ENCODE measurements at places on chromosomes 13 and 19.

DNA sequence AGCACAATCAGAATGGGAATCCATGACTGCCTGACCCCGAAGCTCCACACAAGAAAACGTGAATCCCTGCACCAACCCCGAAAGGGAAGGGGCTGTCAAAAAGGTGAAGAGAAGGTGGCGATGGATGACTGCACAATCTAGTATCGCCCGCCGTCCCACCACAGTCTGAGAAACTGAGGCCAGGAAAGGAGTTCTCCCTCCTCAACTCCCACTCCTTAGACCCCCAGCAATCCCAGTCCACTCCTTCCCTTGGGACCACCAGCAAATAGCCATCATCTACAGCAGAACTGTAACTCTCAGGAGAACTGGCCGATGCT is 451 bp downstream of the NOSIP start:
- DNase-seq: no peak

DNA sequence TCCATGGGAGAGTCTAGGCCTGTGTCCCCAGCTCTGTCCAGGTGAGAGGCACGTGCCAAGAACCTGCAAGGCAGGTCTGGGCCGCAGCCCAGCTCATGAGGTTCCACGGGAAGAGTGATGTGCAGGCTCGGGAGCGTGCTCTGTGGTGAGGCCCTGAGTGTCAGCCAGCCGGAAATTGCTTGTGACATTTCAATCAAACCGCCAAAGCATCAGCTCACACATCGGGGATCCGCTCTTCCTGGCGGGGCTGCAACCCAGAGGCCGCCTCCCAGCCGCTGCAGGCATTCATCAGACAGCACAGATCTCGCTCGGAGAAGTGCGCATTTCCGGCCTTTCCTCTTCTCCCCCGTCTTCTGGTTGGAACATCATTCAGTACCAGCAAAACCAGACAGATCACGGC is 109.3 kb downstream of the KDM4B start:
- no peak for DNase-seq

- no peak for DNase-seq
Measured at GRCh38 chr19:34841780-34842179, 68.8 kb upstream of the ZNF599 start.

GRCh38 chr19:29448046-29448445 is 77.7 kb upstream of the VSTM2B start:
- no peak for DNase-seq

- DNase-seq: no peak
Measured at GRCh38 chr19:44808463-44809371, at the start of gene BCAM. TSS of gene BCAM (plus strand) at chr19:44809103. CDS start at chr19:44809125, 22 bp downstream.

- DNase-seq: no peak
Measured at GRCh38 chr13:22227895-22228294, 557.0 kb downstream of the FGF9 start.

GRCh38 chr19:42185277-42185676 is 32.2 kb downstream of the DEDD2 start:
- no peak for DNase-seq

DNA sequence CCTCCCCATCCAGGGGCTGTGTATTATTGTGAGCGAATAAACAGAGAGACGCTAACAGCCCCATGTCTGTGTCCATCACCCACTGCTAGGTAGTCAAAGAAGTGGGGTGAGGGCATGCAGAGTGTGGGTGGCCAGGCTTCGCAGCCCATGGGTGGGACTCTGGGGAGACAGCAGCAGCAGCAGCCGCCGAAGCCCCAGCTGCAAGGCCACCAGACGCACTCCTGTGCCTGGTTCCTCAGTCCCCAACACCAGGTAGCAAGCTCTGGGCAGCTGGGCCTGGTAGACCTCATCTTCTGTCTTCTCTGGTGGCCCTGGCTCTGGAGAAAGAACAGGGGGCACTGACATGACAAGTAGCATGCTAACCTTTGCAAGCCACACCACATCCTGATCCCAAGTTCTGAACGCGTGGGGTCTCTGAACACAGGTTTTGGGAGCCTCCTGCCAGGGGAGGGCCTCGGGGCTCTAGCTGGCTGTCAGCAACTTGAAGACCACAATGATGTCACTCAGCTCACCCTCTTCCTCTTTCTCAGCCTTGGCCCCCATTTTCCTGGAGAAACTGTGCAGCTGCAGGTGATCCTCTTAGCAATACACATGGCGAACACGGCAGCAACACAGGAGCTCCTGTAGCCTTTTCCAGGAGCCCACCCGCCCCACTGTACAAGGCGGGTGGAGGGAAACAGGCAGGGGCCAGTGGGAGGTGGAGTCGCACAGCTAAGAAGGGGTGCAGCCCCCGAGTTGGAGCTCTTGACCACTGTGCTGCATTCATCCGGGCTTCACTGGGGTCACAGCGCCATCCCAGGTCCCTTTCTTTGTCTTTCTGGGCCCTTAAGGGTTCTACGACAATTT is 5.8 kb downstream of the FUZ start:
- no peak for DNase-seq

GRCh38 chr13:102286326-102286725 is 115.5 kb downstream of the FGF14 start:
- no peak for DNase-seq

DNA sequence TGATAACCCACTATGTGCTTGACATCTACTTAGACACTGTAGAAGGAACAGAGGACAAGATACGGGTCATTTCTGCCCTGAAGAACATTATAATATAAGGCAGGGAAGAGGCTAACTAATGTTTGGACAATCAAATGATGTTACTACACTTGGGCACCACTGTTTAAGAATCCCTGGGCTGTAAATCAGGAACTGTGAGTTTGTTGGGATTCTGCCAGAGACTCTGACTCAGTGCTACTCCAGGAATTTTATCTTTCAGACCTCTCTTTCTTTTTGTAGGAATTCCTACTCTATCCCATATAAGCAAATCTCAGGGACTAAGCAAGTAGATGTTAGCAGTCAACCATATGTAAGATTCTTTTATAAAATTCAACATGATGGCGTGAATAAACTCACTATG is 3.1 kb upstream of the ZNF471 start:
- no peak for DNase-seq

DNA sequence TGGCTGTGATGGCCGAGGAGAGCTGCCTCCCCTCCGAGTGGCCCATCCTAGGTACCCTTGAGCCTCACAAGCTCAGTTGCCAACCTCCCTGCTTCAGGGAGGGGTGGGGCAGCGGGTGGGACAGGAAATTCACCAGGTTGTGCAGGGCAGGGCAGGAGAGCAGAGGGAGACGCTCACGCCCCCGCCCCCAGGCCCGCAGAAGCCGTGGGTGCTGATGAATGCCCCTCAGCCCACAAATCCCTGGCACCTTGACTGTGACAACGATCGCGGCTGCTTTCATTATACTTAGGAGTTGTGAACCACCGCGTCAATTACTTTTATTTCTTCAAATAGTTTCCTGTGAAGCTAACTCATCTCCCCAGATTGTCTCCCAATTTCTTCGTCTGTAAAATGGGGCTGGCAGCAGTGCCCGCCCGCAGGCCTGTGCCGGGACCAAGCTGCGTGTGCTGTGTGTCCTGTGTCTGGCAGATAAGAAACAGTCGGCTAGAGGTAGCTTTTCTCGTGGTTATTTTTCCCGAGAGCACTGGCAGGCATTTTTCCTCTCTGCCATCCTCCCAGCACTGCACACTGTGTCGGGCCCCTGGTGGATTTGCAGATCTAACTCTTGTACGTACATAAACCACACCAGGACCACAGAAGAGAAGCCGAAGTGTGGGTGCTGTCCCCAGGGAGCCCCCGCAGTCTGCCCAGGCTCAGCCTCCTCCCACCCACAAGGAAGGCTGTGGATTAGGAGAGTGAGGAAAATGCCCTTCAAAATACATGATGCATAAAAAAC is 7.9 kb upstream of the RASA3 start:
- DNase-seq: no peak

GRCh38 chr13:114125589-114125988 is 6.8 kb downstream of the RASA3 start:
- no peak for DNase-seq

DNA sequence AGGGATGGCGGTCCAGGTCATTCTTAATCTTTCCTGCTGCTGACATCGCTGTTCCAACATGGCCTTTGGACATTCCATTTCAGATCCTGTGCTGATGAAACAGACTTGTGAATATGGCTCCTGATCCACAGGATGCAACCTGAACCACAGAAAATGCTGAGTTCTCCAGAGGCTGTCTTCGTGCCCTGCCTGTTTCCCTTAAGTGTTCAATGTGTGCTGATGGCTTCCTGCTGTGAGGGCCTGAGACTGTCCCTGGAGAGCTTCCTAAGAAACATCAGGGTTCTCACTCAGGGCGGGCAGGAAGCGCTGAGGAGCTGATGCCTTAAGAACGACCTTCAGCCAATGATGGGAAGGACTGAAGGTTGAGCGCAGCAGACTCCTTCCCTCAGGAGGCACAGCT is 909.4 kb downstream of the UQCRFS1 start:
- no peak for DNase-seq

DNA sequence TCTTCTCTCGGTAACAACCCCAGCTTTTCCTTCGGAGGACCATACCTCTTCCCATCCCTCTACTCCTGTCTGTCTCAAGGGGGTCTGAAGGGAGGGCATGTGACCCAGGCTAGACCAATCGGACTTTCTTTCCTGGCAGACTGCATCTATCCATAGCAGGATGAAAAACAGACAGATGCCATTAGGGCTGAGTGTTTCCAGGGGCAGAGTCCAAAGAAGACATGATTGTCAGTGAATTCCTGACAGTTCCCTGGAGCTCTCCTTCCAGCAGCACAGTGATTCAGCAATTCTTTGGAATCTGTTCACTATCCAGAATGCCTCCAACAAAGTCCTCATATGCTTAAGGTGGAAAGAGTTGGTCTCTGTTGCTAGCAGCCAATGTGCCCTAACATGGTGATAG is 189.8 kb downstream of the KCTD12 start:
- no peak for DNase-seq

- no peak for DNase-seq
Measured at GRCh38 chr13:29458419-29458818, 137.1 kb downstream of the SLC7A1 start.

- no peak for DNase-seq
Measured at GRCh38 chr13:64782466-64782865, 2447.7 kb downstream of the PCDH9 start.

- no peak for DNase-seq
Measured at GRCh38 chr19:49818649-49819370, 721 bp downstream of the MED25 start.

GRCh38 chr19:38840583-38840968 is 9.0 kb upstream of the ECH1 start:
- no peak for DNase-seq

GRCh38 chr13:106423530-106423929 is 111.9 kb downstream of the EFNB2 start:
- no peak for DNase-seq

DNA sequence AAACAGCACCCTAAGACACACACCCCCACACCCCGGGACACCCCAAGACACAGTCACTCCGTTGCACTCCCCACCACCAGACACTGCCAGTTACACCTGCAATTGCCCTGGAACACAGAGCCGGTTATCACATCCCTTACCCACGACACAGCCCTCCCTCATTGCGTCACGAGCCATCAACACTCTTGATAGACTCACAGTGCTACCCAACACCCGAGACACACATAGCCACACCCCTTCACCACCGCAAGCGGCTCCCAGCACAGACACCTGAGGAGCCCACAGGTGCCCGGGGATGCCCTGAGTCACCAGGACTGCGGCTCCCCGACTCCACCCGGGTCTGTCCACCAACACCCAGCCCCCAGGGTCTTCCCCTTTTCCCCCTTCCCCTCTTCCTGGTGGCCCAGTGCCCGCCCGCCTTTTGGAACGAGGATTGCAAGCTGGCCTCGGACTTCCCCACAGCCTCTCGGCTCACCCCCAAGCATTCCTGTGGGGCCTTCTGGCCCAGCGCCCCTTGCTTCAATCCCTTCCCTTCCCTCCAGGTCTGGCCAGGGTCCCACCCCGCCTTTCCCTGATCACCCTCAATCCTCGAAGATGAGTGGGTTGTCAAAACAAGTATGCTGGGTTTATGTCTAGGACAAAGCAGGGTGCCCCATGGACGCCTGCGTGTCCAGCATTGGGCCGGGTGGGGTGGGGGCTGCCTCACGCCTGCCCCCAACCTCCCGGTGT is 1.7 kb upstream of the PTGER1 start:
- no peak for DNase-seq

DNA sequence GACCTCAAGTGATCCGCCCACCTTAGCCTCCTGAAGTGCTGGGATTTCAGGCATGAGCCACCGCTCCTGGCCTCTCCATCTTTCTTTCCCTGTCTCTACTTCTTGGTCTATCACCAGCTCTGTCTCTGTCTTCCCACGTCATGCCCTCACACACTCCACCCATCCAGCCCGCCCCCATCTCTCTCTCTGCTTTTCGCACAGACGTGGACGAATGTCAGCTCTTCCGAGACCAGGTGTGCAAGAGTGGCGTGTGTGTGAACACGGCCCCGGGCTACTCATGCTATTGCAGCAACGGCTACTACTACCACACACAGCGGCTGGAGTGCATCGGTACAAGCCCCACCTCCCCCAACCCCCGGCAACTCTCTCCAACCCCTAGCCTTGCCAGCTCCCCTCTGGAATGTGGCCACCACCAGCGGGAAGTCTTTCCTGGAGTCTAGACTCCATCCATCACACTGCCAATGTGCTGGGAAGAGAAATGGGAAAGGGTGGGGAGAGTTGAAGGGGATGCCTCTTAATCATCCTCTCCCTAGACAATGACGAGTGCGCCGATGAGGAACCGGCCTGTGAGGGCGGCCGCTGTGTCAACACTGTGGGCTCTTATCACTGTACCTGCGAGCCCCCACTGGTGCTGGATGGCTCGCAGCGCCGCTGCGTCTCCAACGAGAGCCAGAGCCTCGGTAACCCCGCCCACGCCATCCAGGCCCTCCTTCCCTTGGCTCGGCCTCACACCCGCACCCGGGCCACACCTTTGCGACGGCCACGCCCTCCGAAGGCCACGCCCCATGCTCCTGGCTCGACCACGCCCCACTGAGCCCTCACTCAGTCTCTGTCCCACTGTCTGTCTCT is 22.5 kb downstream of the LTBP4 start:
- no peak for DNase-seq

- DNase-seq: no peak
Measured at GRCh38 chr13:95086761-95087160, 214.5 kb downstream of the ABCC4 start.
